Fibroblast of skin of back (primary cell): ENCODE measurements at places on chromosomes 1 and 21.

DNA sequence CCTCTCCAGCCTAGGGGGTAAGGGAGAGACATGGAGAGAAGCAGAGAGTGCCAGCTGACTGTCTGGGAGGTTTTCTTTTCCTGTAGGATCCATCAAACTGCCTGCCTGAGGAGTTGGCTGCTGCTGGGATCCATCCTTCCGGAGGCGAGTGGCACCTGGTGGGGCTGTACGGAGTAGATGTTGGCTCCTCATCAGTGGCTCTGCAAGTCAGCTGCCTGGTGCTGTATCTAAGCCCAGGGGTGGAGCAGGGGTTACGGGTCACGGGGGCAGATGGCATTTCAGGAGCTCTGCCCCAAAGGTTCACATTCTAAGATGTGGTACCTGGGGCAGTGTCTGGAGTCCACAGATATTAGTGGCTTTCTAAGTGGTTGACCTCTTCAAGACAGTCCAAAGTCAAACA is 128.0 kb downstream of the ACTL8 start:
- DNase-seq, result no peak

DNA sequence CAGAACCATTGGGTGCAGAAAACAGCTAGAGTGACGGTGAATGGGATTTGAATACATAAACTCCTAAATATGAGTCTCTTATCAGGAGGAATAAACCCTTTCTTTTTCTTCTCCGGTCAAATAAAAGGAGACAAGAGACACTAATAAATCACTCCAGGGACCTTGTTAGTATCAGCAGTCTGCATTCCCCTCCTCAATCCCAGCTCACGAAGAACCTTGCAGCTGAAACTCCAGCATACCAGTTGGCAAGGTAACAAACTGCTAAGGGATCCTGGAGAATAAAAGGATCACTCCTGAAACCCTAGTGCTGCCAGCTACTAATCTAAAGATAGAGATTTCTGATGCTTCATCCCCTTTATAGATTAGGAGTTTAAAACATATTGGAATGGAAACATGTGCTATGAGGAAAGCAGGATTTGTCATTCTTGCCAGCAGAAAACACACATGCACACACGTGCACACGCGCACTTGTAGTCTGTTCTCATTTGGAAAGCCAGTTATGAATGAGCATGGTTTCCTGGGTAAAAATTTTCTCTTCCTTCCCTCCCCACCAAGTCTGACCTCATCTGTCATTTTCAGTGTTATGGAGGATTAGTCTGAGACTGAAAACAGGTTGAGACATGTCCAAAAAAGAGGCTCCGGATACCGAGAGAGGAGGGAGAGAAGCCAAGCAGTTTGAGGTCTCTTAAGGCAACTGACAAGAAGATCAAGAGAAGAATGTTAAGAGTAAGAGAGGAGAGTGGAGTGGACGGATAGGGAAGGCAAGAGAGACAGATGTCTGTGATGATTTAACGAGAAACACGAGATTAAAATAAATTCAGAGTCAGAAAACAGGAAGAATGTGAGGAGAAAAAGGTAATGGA is 10.9 kb downstream of the IER5 start:
- peak; percentile 52 for DNase-seq

GRCh38 chr21:17742181-17742580 is 77.0 kb downstream of the C21orf91 start:
- no peak for DNase-seq

DNA sequence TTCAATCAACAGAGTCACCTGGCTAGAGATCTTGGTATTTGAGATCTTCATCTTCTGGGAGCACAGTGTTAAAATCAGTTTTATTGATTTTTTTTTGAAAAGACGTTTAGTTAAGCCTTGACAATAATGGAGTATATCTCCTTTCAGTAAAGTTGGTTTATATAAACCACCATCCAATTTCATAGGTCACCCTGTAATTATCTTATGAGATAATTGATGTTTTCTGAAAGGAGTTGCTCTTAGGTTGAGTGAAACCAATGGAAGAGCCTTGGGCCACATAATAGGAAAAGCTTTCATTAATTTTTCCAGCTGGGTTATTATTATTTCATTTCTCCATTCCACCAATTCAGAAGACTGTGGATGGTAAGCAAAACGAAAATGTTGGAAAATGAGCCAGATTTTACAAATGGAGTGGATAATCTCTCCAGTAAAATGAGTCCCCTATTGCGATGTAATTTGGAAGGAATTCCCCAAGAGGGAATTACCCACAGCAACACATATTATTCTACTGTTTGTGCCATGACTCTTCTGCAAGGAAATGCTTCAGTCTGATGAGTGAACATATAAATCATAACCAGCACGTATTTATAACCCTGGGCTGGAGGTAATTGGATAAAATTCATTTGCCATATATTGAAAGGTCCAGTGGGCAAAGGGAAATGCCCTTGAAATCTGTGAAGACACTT is 46.2 kb upstream of the TINAGL1 start:
- peak; percentile 69 for DNase-seq

- DNase-seq, result peak; percentile 72
These were observed 90.0 kb downstream of the GPR88 start for GRCh38 chr1:100627936-100628335.

- peak; percentile 36 for DNase-seq
These were observed 117.7 kb downstream of the CTH start for GRCh38 chr1:70528590-70529333.
